ENCODE measurements at places on chromosomes 5 and 9.

DNA sequence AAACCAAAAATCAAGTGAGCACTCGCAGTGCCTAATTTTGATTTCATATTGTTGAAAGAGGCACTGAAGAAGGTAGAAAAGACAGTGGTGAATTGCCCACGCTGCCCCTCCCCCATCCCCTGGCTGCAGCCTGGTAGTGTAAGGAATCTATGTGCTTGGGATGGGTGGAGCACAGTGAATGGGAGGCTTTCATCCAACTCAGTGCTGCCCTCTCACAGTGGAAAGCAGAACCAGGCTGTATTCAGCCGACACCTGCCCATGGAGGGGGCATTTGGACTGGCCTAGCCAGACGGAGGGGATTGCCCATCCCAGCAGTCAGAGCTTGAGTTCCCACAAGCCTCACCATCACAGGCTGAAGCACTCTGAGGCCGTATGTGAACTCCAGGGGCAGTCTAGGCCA, 800.4 kb upstream of the DMAC1 start:
- DNase-seq: no peak

DNA sequence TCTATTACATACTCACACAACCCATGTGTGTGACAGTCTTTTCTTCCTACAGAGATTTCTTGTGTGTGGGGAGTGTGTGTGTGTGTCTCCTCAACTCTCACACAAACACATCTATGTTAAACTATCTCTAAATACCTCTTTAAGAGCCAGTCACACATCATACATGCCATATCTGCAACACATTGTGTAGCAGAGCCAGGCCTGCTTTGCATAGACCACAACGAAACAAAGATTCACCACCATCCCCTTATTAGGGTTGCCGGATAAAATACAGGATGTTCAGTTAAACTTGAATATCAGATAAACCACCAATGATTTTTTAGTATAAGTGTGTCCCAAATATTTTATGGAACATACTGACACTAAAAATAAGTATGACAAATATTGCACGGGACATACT, 2.3 kb downstream of the FAM170A start:
- DNase-seq: no peak

DNA sequence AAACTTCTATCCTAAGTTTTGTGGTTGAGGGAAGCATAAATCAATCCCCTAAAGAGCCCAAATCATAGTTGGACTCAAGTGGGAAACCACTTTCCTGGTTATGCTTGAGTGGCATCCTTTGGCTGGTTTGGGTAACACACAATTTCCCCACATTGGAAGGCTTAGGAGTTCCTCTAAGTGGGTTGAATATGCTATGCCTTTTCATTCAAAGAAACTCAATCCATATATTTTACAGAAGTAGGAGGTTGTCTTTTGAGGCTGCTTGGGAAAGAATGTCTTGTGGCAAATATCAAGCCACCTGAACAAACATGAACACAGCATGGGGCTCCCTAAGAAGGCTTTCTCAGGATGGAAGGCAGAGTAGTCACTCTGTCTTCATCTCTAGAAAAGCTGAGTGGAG, 121.1 kb downstream of the SPATA31D1 start:
- DNase-seq: no peak

DNA sequence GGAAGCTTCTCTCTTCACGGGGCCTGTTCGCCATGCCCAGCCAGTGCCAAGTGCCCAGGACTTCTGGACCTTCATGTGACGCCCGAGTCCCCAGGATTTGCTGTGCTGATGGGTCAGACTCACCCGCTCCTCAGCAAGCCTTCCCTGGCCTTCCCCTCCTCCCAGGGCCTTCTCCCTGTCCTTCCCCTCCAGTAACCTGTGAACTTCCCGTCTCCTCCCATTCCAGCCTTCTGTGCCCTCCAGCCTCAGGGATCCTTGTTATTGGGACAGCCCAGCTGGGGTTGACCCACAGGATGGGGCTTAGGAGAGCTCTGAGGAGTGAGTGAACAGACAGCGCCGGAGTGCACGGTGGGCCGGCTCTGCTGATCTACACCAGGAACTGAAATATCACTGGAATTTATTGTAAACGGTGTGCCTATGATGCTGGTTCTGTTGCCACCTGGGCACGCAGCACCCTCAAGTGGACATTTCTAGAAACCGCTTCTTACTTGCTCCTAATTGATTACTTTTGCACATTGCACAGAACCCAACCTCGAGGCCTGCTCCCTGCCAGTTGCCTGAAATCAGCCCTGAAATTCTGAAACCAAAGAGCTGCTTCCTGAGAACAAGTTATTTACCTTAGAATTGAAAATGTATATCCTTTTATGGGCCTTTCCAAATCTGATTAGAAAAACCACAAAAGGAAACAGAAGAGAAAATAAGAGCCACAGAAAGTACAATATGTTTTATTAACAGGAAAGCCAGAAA, 1.5 kb downstream of the SPAAR start:
- peak; percentile 63 for DNase-seq

DNA sequence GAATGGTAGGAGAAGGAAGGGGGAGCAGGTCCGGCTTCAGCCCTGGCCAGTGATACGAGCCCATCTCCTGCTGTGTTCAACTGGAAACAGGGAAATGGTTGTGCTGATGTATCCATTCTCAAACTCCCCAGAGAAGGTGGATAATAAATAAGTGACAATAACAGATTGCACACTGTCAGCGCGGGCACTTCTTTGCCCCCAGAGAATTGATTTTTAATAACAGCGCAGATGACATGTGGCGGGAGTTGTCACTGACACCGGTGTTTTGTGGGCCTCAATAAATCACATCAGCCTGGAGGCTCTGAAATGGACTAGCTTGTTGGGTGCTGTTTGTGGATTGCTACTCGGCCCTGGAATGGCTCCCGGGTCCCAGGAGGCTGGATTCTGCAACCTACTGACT, 141.4 kb upstream of the PANK3 start:
- no peak for DNase-seq

DNA sequence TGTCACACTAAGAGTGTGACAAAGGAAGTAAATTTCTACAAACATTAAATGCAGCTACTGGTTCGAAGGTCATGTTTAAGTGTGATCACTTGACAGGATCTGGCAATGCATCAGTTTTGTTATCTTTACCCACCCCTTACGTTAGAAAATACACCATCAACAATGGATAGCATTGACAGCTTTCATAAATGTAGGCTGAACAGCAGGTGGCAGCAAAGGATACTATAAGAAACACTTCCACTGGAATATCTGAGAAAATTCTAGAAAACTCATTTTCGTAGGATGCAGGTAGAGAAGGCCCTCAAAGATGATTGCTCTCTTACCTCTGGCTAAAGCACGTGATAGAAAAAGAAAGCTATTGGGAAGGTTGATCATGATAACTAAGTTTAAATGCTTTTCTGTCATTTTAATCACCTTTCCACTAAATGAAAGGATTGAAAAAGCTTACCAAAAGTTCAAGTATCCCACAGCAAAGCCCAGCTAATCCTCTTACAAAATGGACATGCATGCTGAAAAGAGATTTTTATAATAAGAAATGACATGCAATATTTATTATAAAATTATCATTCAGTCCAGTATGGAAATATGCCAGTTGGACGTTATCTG, 292.5 kb downstream of the PARP8 start:
- DNase-seq: peak; percentile 48

DNA sequence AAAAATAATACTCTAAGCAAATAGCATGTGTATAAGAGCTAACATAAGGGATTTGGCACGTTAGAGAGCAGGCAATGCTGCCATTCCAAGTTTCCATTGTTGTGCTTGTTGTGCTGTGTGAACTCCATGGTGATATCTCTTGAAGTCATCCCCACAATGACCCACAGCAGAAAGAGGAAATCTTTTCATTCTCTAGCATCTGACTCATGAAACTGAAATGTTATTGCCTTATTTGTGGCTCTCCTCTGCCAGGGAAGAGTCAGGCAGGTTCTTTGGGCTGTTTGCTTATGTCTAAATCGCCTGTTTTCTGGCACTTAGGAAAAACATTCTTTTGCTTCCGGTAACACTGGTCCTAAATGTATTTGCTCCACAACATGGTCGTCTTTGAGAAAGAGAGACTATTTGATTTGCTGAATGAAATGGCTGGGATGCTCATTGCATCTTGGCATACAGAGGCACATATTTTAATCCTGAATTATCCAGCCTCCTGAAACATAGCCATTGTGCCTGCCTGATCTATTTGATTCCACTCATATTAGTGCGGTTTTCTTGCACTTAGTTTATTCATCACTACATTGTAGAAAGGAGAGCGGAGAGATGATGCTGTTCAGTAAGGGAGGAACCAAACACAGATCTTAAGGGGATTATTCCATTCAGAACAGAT, 188.8 kb downstream of the CSNK1G3 start:
- peak; percentile 42 for DNase-seq

GRCh38 chr5:58148254-58148775, 311.6 kb downstream of the PLK2 start:
- DNase-seq: no peak

DNA sequence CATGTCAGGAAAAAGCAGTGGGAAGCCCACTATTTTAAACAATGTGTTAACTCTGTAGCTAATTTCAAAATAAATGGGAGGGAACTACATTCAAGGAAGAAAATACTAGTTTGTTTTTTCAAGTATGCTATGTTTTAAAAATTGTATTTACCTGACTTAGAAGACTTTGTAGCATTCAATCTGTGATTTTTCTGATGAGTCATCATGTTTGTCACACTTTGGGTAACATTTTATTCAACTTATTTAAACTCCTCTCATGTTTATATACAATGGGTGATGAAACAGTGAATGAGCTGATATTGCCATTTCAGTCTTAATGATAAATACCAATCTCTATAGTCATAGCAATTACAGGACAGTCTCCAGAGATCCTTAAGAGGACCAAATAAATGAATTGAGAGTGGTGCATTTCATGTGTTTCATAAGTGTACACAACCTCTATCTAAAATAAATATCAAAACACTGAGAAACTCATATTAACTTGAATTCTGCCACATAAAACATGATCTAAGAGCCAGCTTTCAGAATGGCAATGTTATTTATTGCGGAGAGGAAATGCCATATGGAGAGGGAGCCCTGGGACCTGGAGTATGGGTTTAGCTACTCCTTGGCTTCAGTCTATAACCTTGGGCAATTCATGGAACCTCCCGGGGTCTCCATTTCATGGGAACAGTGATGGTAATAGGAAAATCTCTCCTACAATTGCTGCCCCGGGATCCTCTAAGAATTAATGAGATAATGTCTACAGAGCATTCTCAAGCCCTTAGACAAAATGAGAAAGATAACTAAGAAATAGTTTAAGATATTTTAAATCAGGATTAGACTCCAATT, 913.9 kb downstream of the TLE4 start:
- DNase-seq: no peak

GRCh38 chr5:109779036-109779735, 89.5 kb downstream of the MAN2A1 start:
- peak; percentile 6 for DNase-seq

- no peak for DNase-seq
Observed at GRCh38 chr9:106784076-106784475, 78.9 kb upstream of the ZNF462 start.

GRCh38 chr5:81418606-81419005, 24.7 kb upstream of the ACOT12 start:
- no peak for DNase-seq

GRCh38 chr9:33044162-33044673, 19.1 kb downstream of the DNAJA1 start:
- peak; percentile 69 for DNase-seq

DNA sequence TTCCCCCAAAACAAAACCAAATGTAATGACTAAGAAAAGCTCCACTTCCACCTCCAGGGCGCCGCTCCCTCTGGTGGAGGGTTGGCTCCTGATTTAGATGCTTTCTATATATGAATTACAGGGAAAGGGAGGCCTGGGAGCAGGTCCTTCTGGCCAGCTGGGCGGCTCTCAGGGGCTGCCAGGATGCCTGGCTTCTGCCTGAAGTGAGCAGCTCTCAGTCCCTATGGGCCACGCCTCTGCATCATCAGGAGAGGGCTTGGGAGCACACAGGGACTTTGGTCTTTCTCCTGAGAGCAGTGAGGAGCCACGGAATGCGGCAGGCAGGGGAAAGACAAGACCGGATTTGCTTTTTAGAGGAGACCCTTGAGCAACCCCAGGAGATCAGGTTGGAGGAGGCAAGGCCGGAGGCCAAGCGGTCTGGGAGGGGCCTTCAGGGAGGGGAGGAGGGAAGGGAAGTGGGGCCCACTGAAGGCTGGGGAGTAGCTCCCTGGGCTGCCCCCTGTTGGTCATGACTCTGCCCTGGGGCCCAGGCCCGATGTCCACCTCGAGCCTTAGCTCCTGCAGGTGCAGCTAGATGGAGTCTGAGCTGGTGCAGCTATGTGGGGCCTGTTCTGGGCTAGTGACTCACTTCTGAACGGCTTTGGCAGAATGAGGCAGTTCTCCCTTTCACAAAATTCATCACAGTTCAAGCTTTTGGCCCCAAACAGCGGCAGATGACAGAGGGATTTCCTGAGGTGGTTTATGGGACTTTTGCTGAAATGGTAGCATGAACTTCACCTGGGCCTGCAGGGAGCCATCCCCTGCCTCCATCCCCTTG, 11.3 kb upstream of the GRHPR start:
- no peak for DNase-seq

GRCh38 chr5:20572614-20573013, 584.6 kb upstream of the CDH18 start:
- no peak for DNase-seq

DNA sequence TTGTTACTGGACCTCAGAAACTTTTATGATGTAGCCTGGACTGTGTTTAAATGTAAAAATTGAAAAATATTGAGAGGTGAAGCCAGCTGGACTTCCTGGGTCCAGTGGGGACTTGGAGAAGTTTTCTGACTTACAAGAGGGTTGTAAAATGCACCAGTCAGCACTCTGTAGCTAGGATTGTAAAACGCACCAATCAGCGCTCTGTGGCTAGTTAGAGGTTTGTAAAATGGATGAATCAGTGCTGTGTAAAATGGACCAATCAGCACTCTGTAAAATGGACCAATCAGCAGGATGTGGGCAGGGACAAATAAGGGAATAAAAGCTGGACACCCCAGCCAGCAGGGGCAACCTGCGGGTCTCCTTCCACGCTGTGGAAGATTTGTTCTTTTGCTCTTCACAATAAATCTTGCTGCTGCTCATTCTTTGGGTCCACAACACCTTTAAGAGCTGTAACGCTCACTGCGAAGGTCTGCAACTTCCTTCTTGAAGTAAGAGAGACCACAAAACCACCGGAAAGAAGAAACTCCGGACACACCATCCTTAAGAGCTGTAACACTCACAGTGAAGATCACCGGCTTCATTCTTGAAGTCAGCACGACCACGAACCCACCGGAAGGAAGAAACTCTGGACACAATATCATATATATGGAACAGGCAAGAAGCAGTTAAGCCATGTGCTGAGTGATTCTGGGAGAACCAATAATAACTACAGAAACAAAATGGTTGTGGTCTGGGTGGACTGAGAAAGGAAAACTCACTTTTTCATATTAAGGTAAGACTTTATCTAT, 201.3 kb downstream of the GABRG2 start:
- no peak for DNase-seq

Data from Calu3 (cell line).